ENCODE measurements at places on chromosomes 12 and 14.
A peak's percentile ranks its signal among the peaks of the same experiment; 100 is the strongest.

- DNase-seq, result no peak
Observed at GRCh38 chr12:52535574-52535973, 15.4 kb upstream of the KRT5 start.

DNA sequence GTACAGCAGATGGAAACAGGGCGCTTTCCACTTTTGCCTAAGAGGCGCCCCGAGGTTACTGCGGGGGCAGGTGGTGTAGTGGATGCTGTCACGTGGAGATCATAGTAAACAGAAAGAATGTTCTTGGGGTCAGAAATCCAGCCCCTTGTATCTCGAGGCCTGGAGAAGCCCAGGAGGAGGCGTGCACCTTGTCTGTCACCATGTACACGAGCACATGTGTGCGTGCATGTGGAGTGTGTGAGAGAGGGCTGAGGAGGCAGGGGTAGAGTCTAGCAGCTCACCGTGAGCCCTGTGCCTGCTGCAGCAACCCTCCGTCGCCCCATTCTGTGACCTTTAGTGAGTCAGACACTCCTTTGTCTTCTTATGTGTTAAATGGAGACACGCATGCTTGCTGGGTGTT lies 59.0 kb downstream of the CACNA1C start:
- DNase-seq, result no peak

GRCh38 chr12:83700838-83701237 lies 1014.1 kb downstream of the TMTC2 start:
- DNase-seq, result no peak

DNA sequence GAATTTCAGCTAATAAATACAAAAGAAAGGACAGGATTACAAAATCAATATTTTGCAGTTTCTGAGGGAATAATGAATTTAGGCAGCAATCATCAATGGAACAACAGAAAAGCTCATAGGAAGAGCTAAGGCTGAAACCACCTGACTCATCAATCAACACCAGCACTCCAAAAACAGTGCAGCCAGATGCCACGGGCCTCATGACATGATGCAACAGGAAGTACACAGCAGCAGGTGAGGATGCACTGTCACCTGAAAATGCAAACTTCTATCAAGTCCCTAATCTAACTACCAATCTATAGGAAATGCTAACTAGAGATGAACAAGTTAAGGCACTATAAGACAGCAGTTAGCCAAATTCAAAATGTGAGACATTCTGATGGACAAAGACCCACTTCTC lies 21.7 kb downstream of the GNS start:
- DNase-seq, result no peak

DNA sequence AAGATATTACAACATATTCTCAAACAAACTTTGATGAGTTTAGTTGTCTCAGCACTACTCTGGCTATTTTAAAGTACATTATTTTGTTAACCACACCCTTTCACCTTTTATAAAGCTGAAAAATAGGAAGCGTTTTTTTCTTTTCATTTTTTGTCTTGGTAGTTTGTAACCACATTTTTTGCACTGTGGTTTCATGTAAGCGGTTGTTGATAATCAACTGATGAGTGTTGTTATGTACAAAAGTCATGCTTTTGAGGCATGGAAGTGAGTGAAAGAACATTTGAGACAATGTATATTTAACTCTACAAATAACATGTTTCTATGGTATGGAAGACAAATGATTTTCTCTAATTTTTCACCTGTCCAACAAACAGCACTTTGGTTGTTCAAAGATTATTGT lies 52.1 kb upstream of the ATP2B1 start:
- no peak for DNase-seq

DNA sequence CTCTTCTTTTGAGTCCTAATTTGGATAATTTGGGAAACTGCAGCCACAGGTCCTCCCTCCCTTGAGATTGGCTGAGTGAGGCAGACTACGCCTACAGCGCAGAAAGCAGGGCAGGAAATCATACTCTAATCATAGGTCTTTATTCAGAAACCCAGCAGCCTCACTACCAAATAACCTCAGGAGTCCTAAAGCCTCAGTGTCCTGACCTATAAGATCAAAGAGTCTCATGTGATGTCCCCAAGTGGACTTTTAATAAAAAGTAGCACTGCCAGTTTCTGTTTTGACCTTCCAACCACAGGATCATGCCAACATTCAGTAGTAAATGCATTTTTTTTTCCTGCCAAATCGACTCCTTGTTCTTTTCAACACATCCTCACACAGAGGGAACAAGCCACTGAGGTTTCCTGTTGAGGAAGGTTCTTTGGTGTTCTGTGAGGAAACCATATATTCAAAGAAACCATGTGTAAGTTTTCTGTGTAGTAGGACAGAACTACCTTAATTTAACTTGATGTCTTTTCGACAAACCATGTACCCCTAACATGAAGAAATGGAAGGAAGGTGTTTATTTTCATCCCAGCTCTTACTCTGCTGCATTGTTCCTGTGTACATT lies 72.2 kb downstream of the VCPKMT start:
- DNase-seq, result no peak

GRCh38 chr12:34389378-34390170 lies 367.3 kb downstream of the ALG10 start:
- no peak for DNase-seq

GRCh38 chr14:50631408-50631821 lies 36.7 kb downstream of the SAV1 start:
- no peak for DNase-seq

DNA sequence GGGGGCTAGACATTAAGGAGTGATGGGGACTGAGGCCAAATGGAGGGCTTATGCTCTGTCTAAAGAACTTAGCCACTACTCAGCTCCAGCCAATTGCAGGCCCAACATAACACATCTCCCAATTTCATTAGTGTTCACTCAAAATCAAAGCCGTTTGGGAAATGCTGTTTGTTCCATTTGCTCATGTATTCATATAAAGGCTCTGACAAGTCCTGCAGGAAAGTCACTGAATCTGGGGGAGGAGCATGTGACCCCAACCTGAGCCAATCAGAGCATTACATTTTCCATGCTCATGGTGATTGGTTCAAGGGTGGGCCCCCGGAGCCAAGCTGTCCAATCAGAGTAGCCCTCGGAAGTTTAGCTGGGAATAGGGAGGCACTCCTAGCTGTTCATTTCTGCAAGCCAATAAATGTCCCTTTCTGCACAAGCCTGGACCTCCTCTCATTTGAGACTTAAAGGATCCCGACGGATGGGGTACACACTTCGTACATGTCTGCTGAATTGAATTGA lies 20.9 kb downstream of the SDSL start:
- DNase-seq, result no peak

DNA sequence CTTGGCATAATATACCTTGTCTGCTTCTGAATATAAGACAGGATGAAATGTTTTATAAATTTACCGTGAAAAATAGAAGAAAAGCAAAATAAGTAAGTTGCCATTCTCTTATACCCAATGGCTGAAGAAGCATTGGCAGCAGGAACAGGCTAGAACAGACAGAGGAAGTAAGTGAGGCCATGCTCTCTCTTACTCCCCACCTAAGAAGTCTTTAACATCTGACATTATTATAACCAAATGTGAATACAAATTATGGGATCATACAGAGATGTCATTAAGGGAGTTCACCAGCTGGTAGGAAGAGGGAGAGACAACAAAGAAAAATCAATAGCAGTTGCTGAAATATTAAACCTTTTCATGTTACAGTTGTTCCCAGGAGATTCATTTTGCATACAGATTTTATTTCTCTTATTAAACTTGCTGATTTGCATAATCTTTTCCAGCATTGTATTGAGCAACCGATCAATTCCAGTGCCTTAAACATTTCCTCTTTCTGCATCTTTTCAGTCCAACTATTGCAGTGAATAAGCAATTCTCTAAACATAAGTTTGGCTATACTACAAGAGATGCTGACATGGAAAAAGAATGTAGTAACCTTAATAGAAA lies 270.6 kb downstream of the SLC6A15 start:
- DNase-seq, result no peak

- DNase-seq, result peak; percentile 28
Observed at GRCh38 chr14:64841121-64841651, 38.5 kb downstream of the SPTB start.

- DNase-seq, result no peak
Observed at GRCh38 chr14:31418440-31418839, 1.9 kb downstream of the HEATR5A start.

DNA sequence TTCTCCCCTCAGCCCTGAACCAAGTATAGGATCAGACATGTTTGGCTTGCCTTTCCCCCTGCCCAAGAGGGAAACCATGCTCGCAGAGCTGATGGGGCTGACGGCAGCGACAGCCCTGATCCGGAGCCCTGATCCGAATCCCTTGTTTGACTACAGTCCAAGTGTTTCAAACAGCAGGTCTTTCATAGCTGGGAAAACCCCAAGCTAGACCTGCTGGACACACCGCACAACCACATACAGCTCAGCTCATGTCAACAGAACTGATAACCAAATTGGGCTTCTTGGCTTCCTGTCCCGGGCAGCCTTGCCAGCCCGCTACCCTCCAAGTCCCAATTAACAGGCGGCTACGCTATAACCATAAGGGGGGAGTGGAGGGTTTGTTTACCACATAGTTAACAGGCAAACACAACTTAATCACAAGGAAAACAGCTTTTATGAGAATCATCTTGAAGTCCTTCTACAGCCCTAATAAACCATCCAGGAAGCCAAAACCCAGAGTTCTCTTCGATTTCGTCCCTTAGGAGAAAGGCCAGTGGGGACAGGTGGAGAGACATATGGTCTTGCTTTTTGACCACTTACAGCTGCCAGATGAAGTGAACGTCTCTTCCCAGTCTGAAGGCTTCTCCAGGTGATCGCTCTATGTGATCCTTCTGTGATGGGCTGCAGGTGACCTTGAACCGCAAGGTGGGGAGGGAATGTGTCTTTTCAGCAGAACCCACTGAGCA lies 64.5 kb upstream of the MANSC4 start:
- DNase-seq, result no peak

- no peak for DNase-seq
Observed at GRCh38 chr14:62081012-62081612, 318.9 kb downstream of the SNAPC1 start.

- no peak for DNase-seq
Observed at GRCh38 chr14:21455592-21455911, 371 bp downstream of the CHD8 start.

GRCh38 chr14:85359505-85359904 lies 170.4 kb upstream of the FLRT2 start:
- DNase-seq, result no peak

DNA sequence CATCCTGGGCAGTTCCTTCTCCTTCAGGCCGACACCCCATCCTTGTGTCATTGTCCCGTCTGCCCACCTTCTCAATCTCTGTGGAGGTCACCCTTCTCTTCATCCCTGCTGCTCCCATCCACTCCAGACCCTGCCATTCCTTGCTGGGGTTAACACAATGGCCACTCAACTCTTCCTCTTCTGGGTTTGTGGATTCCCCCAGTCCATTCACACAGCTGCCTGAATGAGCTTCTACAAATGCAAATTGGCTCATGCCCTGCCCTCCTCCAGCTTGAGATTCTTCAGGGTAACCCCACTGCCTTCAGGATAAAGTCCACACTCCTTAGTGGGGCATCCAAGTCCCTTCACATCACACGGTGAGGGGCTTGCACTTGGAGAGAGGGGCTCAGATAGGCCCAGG lies 17.2 kb upstream of the PRMT8 start:
- no peak for DNase-seq

- DNase-seq, result no peak
Observed at GRCh38 chr14:61417141-61417540, 95.8 kb downstream of the PRKCH start.

GRCh38 chr14:62759796-62760195 lies 285.5 kb downstream of the KCNH5 start:
- DNase-seq, result no peak

DNA sequence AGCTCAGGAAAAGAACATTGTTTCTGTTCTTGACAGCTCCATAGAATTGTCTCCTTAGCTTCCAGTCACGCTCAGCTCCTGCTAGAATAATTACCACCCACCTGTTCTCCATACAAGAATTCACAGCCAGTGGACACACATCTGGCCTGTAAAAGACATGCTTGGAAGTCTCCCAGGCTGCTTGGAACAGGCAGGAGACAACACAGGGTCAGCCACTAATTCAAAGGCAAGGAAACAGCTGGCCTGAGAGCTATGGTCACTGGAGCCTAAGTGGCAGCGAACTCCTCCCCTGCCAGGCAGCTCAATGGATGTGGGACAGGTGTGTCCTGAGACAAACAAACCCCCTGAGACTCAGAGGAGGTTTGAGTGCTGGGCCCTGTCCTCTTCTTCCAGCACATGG lies 22.9 kb upstream of the LTBP2 start:
- no peak for DNase-seq

- DNase-seq, result no peak
Observed at GRCh38 chr14:76755610-76756370, 5.5 kb upstream of the VASH1 start.

DNA sequence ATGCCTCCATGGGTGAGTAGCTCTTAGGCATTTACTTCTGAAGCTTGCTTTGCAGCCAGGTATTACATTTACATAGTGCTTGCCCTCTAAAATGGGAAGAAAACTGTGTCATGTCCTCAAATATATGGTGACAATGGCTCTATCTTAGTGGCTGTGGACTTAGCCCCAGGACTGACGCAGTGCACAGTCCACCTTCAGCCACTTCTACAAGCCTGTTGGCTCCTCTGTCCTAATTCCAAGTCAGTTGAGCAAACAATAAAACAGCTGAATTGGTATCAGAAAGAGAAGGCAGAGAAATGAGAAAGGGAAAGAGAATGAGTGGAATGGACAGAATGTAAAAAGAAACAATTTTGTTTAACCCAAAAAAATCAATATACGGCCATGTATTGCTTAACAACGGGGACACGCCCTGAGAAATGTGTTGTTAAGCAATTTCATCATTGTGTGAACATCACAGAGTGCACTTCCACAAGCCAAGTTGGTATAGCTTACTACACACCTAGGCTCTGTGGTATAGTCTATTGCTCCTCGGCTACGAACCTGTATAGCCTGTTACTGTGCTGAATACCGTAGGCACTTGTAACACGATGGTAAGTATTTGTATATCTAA lies 93.5 kb downstream of the GRIN2B start:
- DNase-seq, result no peak

DNA sequence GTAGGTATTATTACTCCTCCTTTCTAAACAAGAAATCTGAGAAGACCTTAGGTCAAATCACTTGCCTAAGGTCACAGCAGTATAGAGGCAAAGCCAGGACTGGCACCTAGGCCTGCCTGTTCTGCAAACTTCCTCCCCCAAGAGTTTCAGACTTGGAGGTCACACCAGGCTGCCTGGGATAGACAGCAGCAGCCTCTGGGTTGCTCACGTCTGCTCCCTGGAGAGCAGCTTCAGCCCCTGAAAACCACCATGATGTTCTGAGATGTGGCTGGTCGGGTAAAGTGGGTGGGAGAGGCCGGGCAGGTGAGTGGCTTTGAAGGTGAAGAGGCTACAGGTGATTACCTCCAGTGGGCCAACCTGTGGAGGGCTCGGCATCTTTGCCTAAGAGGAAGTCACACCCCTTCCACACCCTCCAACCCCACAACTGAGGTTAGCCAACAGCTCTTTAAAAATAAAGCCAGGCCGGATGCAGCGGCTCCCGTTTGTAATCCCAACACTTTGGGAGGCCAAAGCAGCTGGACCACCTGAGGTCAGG lies 37.0 kb upstream of the PNMA1 start:
- no peak for DNase-seq

DNA sequence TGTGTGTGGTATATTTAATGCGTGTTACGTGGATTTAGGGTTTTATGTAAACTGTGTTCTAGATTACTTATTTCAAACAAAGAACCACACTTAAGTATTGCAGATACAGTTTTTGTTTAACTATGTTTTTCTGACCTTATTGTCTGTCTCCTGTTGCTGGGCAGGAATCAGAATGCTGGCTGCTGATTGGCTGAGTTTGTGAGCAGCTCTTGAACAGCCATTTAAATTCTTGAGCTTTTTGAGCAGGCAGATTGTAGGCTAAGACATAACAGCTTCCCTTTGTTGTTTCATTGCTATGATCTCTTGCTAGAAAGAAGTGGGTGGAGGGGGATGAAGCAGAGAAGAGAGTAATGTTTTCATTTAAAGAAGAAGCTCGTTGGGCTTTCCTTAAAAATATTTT lies 52.2 kb downstream of the ATF7IP start:
- peak; percentile 44 for DNase-seq

Measured in SW 1271 (cell line).